ENCODE measurements at places on chromosomes 11 and 22. TPM values are rescaled to one million over a fixed set of nuclear protein-coding genes. Genes with fewer than 3 reads are reported as not detected.

APOA5 gene
- not detected for polyA plus RNA-seq

PRG2 gene
- polyA plus RNA-seq, result 0.22 TPM

SULT4A1 gene
- polyA plus RNA-seq, result 86.7 TPM

ISX gene
- polyA plus RNA-seq, result not detected

C11orf68 gene
- 62.3 TPM for polyA plus RNA-seq

CRYBB2 gene
- polyA plus RNA-seq, result 0.93 TPM

NAALADL1 gene
- 8.1 TPM for polyA plus RNA-seq

NPAS4 gene
- polyA plus RNA-seq, result 0.33 TPM

C22orf31 gene
- not detected for polyA plus RNA-seq

GAS2 gene
- polyA plus RNA-seq, result 3.3 TPM

ATG16L2 gene
- polyA plus RNA-seq, result 32.2 TPM

VPREB1 gene
- not detected for polyA plus RNA-seq

LMNTD2 gene
- 7.6 TPM for polyA plus RNA-seq

FAT3 gene
- polyA plus RNA-seq, result 39.5 TPM

SCT gene
- polyA plus RNA-seq, result not detected

OR4C6 gene
- not detected for polyA plus RNA-seq

ALG12 gene
- polyA plus RNA-seq, result 27.4 TPM

DTX4 gene
- polyA plus RNA-seq, result 108 TPM

OR4X2 gene
- not detected for polyA plus RNA-seq

ADAMTS8 gene
- 3.0 TPM for polyA plus RNA-seq

OR1S2 gene
- polyA plus RNA-seq, result not detected

PACSIN3 gene
- polyA plus RNA-seq, result 18.7 TPM

KRTAP5-10 gene
- polyA plus RNA-seq, result 0.18 TPM

OR4C46 gene
- not detected for polyA plus RNA-seq

CATSPERZ gene
- polyA plus RNA-seq, result 1.6 TPM

DDTL gene
- polyA plus RNA-seq, result 5.3 TPM

APOA4 gene
- not detected for polyA plus RNA-seq

C1QTNF6 gene
- 15.1 TPM for polyA plus RNA-seq

SMC1B gene
- polyA plus RNA-seq, result 0.08 TPM

Measured in spinal cord (tissue), 10 donors.